ENCODE measurements at places on chromosomes 2 and 18. TPM values are rescaled to one million over a fixed set of nuclear protein-coding genes. Genes with fewer than 3 reads are reported as not detected.

C2orf76 gene
- 12.2 TPM for total RNA-seq

LRRTM4 gene
- not detected for total RNA-seq

CRYGD gene
- total RNA-seq: not detected

BMP10 gene
- total RNA-seq: not detected

TEKT4 gene
- not detected for total RNA-seq

HOXD8 gene
- 1.6 TPM for total RNA-seq

KCNE4 gene
- total RNA-seq: 43.9 TPM

TNFAIP6 gene
- total RNA-seq: 104 TPM

ACADL gene
- 0.37 TPM for total RNA-seq

CSRNP3 gene
- 0.57 TPM for total RNA-seq

PRSS56 gene
- not detected for total RNA-seq

POTEC gene
- total RNA-seq: under 0.01 TPM

ASIC4 gene
- total RNA-seq: 0.37 TPM

RELCH gene
- total RNA-seq: 22.8 TPM

TTC21B gene
- total RNA-seq: 25.4 TPM

GTF2A1L gene
- 0.09 TPM for total RNA-seq

MCEE gene
- total RNA-seq: 23.0 TPM

RFTN2 gene
- total RNA-seq: 10.5 TPM

SCYGR5 gene
- total RNA-seq: not detected

CPS1 gene
- 18.4 TPM for total RNA-seq

TXNDC2 gene
- total RNA-seq: under 0.01 TPM
